ENCODE measurements at places on chromosomes 12 and 14.

- no peak for DNase-seq
Measured at GRCh38 chr12:56980268-56980667, 22.9 kb upstream of the RDH16 start.

DNA sequence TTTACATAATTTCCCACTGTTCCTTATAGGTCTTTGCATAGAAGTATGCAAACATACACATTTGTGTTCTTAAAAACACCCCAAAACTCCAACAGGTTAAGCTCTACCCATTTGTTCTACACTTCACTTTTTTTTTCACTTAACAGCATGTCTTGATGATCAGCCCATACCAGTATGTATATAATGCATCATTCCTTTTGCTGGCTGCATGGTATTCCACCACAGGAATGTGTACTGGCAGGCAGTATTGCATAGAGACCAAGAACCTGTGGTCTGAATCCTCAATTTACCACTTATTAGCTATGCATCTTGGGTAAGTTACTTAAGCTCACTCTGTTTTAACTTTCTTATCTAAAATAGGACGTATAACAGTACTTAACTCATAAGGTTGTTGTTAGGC, 65.5 kb downstream of the SAMD4A start:
- DNase-seq = no peak

DNA sequence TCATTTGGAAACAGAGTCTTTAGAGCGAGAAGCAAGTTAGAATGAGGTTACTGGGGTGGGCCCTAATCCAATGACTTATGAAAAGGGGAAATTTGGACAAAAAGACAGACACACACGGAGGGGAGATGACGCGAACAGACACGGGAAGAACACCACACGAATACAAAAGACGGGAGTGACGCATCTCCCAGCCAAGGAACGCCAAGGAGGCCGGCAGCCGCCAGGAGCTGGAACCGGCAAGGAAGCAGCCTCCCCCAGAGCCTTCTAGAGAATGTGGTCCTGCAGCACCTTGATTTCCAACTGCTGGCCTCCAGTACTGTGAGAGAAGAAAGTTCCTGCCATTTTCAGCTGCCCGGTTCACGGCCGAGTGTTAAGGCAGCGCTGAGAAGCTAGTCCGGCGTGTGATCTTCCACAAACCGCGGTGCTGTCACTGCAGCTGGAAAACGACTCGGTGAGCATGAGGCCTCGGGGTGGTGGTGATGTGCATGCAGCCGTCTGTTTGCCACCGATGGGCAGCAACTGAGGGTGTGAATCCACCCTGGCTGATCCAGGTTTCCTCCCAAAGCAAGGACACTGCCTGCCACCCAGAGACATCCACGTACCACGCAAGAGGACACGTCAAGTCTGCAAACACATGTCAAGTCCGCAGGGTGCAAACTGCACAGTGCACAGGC, 124.5 kb downstream of the NCOR2 start:
- DNase-seq = no peak

GRCh38 chr12:2035431-2036055, 17.2 kb upstream of the CACNA1C start:
- no peak for DNase-seq

DNA sequence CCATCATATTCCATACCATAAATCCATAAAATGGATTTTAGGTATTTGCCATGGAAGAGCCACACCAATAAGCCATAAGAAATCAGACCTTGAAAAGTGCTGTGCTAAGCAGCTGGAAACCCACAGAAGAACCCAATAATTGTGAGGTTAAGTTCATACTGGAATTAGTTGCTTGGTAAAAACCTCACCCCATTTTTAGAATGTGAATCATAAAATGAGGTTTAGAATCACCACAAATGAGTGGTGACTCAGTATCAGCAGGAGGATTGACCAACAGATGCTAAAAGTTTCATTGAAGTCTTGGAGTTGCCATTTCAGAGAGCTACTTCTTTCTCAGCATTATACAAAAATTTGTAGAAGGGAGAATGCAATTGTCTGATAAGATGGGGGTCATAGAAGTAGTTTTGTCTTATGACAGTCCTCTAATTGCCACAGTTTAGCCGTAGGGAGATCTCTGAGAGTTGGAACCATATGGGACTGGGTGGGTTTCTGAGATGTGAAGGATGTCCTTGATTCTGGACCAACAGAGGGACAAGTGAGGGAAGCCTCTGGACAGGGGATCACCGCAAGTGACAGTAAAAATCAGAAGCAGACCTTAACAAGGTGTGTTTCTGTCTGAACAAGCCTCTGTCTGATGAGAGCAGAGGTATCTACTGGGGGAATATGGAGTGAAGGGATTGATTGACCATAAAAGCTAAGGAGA, 1.4 kb upstream of the STON2 start:
- DNase-seq = no peak

GRCh38 chr12:121741743-121742142, 29.2 kb downstream of the TMEM120B start:
- no peak for DNase-seq

DNA sequence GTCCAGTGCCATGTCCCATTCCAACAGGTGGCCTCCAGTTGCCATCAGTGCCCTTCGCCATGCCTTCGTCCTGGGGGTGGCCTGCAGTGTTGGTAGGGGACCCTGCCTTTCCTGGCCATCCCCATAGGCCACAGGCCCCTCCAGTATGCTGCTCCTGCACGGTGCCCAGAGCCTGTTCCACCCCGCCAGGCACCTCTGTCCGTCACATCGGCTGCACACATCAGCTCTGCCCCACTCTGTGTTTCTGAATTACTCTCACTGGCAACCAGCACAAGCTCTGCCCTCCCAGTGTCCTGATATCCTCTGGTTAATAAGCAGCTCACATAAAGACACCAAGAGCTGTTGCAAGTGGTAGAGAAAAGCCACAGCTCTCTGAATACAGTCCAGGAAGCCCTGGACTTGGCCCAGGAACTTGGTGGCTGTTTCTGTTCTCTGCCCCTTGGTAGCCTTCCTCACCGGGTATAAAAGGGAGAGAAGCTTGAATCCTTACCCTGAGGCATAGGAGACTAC, 31.3 kb upstream of the ATP2A2 start:
- no peak for DNase-seq

DNA sequence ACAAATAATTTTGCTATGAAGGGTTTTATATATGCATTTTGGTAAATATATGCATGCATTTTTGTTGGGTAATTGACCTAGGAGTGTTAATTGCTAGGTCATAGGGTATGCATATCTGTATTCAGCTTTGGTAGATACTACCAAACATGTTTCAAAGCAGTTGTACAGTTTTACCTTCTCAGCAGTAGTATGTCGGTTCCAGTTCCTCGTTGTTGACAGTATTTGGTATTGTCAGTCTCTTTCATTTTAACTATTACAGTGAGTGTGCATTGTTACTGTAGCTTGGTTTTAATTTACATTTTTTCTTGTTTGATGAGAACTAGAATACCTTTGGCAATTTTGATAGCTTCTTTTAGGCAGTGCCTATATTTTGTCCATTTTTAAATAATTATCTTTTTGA, 98.9 kb downstream of the ARID2 start:
- DNase-seq = no peak

GRCh38 chr14:26414103-26414502, 183.7 kb downstream of the NOVA1 start:
- DNase-seq = no peak

- DNase-seq = no peak
Measured at GRCh38 chr14:23380197-23380914, 3.5 kb downstream of the CMTM5 start.

GRCh38 chr12:130421896-130422295, 84.2 kb downstream of the PIWIL1 start:
- DNase-seq = peak; percentile 39

DNA sequence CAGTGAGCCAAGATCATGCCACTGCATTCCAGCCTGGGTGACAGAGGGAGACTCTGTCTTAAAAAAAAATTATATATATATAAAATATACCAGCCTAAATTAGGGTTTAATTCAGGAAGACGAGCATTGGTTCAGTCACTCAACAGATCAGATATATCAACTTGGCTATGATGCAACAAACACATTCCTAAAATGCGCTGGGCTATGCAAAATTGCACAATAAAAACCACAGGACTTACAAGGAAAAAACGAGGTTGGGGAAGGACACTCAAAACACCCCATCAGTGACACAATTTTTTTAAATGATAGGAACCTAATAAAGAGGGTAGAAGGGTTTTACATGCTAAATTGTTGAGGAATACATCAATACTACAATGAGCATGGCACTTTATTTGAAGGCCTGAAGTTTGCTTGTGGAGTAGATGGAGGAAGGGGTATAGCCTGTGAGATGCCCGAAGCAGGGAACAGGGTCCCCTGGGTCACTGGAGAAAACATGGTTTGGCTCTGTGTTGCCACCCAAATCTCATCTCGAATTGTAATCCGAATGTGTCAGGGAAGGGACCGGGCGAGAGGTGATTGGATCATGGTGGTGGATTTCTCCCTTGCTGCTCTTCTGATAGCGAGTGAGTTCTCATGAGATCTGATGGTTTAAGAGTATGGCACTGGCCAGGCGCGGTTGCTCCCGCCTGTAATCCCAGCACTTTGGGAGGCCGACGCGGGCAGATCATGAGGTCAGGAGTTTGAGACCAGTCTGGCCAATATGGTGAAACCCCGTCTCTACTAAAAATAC, 71.2 kb downstream of the TNFAIP2 start:
- DNase-seq = no peak

GRCh38 chr14:23056956-23057756, at the start of gene CDH24:
CDH24 (minus strand) TSS chr14:23057520; CDS start chr14:23055733, 1,787 bp downstream.
- peak; percentile 60 for DNase-seq

DNA sequence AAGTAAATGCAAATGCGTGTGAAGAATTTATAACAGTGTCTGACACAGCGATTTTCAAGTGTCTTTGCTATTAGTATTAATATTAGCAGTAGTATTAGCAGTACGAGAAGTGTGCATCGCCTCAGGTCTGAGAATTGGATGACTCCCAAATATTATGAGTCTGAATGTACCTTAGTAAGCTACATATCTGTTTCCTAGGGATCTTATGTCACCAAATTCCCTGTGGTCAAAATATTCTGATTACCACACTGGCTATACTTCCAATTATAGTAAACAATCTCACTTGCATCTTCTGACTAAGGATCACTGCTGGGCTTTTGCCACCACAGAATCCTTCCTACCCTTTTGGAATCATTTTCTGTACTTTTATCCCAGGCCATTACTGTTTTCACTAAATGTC, 396.0 kb upstream of the MIS18BP1 start:
- no peak for DNase-seq

DNA sequence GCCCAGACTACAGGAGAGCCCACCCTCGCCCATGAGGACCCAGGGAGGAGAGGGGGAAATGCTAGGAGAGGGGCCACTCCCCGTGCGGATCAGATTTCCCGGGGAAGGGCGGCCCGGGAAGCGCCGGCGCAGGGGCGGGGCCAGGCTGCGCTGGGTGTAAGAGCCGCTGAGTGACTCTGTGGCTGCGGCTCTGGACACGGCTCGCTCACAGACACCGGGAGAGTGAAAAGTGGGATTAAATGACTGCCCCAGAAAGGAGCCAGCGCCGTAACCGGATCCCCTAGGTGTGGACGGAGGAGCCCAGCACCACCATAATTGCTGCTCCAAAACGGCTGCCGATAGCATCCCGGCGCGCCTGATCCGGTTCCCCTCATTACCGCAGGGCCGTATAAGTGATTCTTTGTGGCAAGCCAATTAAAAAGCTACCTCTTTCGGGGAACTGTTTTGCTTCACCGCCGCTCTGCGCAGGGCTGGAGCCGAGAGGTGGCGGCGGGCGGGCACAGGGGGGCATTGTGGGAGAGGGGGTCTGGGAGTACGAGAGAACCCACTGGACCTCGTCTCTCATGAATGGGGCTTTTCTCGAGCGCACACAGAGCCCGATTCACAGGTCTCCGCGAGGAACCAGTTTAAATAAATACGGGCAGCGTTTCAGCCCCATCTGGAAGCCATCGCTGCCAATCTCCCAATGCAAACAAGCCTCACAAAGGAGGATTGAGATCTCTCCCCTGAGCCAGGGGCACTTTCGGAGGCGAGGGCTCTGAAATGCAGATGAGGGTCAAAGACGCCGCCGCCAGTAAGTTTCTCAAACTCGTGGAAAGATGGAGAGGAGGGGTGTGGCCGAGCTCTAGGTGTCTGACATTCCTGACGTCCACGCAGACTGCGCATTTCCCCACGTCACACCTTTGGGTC, 2.5 kb downstream of the COL2A1 start:
- DNase-seq = peak; percentile 32

GRCh38 chr12:75792687-75793086, 238.9 kb downstream of the PHLDA1 start:
- no peak for DNase-seq

GRCh38 chr14:92952481-92953298, 29.7 kb downstream of the CHGA start:
- no peak for DNase-seq

DNA sequence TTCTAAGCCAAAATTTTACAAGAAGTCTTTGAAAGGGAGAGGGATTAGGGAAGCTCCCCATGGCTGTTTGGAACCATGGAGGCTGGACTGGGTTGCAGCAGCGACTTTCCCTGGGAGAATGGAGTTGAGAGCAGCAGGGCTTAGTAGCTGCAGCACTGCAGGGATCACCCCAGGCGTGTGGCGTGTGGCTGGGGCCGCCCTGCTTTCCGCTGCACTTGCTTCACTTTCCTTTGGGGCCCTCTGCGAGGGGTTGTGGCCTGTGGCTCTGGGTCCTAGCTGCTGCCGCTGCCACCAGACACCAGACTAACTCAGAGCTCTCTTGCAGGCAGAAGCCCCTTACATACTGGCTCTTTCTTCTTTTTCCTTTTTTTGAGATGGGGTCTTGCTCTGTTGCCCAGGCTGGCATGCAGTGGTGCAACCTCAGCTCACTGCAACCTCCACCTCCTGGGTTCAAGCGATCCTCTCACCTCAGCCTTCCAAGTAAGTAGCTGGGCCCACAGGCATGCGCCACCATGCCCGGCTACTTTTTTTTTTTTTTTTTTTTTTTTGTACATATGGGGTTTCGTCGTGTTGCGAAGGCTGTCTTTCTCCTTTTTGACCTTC, 25.4 kb downstream of the CCDC62 start:
- DNase-seq = no peak

DNA sequence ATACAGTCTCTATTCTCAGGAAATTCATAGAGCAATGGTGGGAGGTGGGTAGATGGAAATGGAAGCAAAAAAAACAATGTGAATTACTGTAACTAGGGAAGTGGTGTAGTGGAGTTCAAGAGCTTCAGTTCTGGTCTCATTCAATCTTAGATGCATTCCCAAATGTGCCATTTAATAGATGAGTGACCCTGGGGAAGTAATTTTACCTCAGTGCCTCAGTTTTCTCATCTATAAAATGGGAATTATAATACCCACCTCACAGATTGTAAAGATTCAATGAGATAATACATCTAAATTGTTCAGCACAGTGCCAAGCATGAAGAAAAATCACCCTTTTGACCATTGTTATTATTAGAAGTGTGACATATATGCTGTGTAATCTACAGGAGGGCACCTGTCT, 173.1 kb downstream of the SLC38A4 start:
- DNase-seq = no peak

DNA sequence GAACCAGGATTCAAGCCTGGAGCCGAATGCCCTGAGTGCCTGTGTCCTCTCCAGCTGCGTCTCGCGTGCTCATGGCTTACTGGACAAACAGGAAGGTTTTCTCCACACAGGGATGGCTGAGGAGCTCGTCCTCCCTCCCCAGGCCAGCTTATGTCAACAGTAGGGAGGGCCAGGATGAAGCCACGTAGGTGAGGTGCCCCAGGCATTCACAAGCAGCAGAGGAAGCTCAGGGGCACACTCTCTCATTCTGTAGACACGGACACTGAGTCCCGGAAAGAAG, 49.3 kb downstream of the TRPV4 start:
- no peak for DNase-seq

- no peak for DNase-seq
Measured at GRCh38 chr12:7303230-7303629, 642 bp upstream of the ACSM4 start.

All from CD8-positive, alpha-beta T cell (primary cell).